ENCODE measurements at places on chromosomes 2 and 18.

- no peak for DNase-seq
Observed at GRCh38 chr2:24490181-24490689, 819 bp upstream of the NCOA1 start.

DNA sequence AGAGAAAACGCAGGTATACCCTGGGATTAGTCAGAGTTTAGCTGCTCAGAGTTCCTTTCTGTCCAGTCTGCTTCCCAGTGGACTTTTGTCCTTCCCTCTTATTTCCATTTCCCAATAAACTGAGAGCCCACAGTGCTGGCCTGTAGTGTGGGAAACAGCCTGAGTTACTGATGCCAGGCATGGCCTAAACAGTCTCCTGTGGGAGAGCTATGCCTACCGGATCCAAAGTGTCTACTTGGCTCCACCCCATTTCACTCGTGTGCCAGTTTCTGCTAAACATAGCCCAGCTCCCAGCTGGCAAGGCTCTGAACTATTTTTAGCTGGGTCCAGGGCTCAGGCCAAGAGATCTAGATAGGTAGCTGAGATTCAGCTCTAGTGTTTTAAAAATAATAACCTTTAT, 15.6 kb upstream of the PPP1CB start:
- DNase-seq: no peak

- no peak for DNase-seq
Observed at GRCh38 chr2:139367416-139367815, 587.2 kb upstream of the NXPH2 start.

DNA sequence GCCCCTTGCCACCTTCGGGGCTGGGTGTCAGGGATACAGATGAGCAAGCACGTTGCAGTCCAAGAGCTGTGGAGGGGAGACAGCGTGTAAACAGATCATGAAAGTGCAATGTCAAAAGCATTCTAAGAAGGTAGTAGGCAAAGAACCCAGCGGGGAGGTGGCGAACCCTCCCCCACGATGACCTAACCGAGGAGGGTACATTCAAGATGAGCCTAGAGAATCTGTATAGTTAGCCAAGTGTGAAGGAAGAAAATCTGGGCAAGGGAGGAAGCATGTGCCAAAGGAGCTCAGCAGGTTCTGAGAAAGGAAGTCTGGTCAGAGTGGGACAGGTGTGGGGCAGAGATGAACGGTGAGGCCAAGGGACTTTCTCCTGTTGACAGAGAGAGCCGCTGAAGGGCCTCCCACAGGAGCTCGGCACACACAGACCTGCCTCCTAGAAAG, 106.9 kb downstream of the SP3 start:
- no peak for DNase-seq

- DNase-seq: no peak
Observed at GRCh38 chr2:104462731-104463130, 391.2 kb upstream of the POU3F3 start.

DNA sequence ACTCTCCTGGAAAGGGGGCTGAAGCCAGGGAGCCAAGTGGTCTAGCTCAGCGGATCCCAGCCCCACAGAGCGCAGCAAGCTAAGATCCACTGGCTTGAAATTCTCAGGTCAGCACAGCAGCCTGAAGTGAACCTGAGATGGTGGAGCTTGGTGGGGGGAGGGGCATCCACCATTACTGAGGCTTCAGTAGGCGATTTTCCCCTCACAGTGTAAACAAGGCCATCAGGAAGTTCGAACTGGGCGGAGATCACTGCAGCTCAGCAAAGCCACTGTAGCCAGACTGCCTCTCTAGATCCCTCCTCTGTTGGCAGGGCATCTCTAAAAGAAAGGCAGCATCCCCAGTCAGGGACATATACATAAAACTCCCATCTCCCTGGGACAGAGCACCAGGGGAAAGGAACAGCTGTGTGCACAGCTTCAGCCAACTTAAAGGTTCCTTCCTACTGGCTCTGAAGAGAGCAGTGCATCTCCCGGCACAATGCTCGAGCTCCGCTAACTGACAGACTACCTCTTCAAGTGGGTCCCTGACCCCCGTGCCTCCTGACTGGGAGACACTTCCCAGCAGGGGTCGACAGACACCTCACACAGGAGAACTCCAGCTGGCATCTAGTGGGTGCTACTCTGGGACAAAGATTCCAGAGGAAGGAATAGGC, 282.3 kb upstream of the EPC2 start:
- no peak for DNase-seq

DNA sequence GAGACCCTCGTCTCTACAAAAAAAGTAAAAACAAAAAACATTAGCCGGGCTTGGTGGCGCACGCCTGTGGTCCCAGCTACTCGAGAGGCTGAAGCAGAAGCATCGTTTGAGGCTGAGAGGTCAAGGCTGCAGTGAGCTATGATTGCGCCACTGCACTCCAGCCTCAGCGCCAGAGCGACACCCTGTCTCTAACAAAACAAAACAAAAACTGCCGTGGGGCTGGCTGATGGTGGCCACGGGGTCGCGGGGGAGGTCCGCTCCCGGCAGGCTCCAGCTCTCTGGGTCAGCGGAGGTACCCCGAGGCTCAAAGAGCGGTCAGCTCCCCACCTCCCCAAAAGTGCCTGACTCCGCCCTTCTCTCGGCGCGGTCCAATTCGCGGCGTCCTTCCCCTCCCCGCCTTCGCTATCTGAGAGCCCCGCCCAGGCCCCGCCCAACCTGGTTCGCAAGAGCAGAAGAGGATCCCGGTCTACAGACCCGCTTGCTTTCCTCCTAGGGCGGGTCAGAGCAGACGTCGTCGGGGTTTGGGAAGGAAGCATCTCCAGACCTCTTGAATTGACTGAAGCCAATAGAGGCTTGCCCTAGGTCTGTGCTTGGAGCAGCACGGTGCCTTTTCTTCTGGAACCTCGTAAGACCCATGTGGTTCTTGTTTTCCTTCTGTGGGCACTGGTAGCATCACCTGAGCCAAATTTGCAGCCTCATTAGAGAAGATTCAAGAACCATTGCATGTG, 7.8 kb downstream of the RAX start:
- no peak for DNase-seq

DNA sequence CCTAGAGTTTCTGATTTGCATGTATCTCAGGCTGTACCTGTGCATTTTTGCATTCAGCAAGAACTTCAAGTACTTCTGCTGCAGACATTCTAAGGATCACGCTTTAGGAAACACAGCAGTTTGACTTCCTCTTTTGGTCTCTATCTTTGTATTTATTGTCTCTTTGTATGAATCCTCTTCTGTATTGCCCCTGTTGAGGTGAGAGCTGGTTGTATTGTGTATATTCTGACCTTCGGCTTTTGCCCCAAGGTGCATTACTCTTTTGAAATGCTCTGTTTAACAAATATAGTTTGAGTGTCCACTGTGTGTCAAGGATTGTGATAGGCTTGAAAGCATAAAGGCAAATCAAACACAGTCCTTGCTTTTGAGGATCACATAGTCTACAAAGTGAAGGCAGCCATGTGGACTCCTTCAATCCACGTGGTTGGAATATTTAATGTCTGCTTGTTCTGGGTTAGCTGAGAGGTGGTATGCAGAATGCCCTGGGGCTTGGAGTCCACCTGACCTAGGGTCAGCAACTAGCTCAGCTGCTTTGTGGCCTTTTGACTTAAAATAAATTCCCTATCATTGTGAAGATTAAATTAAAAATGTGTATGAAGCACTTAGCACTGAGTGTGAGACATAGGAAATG, 108.1 kb downstream of the LYPD6 start:
- DNase-seq: no peak

DNA sequence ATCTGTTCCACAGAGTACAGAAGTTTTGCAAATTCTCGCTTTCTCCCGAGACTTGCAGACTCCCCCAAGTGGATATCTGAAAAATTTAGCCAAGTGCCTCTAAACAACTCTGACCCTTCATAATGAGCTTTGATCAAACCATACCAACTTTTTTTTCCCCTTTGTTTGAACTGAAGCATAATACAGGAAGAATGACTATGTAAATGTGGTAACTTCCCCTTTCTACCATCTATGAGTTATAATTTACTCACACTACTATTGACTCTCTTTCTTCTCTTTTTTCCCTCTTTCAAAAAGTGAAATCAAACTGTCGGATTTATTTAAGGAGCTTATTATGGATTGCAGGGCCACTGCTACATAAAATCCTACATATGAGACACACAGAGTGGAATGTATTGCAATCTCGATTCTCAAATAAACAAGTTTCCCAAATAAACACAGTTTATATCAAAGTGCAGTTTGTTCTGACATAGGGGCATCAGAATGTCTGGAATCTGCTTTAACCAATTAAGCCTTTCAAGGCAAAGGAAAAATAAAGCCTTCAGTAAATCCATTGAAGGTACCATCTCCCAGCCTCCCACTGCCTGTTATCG, 1.4 kb upstream of the ZNF804A start:
- no peak for DNase-seq

GRCh38 chr2:100895402-100895801, 75.5 kb downstream of the NPAS2 start:
- no peak for DNase-seq

- no peak for DNase-seq
Observed at GRCh38 chr2:181750305-181750704, 70.0 kb upstream of the NEUROD1 start.

- DNase-seq: no peak
Observed at GRCh38 chr2:46335391-46336282, 38.4 kb downstream of the EPAS1 start.

GRCh38 chr2:177392373-177393202, at the start of gene AGPS:
Gene AGPS (plus strand): TSS chr2:177392773. CDS start chr2:177392790, 17 bp downstream.
- no peak for DNase-seq

DNA sequence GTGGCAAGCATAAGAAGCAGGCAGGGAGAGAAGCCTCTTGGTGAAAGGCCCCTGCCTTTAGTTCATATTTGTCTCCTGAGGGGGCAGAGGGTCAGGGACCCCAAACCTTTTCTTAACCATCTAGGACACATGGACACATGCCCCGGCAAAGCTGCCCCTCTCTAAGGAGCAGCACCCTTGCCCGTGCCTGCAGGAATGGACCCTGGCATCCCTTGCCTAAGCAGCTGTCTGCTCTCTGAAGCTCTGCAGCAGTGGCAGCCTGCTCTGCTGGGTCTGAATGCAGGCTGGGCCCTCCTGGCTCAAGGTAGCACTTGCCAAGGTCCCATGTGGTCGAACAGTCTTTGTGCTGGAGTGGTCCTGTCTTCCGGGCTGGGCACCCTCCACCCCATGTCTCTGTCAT, 174.4 kb downstream of the CELF4 start:
- DNase-seq: no peak
